ENCODE measurements at places on chromosomes 6 and 20.

DNA sequence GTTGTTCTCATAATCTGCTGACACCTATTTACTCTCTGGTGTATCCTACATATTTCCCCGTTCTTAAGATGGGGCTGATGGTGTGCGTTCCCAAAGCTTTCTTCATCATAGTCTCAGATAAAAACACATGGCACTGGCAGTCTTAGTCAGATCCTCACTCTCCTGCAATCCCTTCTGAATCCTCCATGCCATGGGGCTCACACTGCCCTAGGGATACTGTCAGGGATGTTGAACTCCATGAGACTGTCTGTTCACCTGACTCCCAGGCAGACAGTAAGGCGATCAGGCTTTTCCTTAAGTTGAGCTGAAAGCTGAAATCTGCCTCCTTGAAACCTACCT is 76.0 kb downstream of the SLX4IP start:
- no peak for DNase-seq

DNA sequence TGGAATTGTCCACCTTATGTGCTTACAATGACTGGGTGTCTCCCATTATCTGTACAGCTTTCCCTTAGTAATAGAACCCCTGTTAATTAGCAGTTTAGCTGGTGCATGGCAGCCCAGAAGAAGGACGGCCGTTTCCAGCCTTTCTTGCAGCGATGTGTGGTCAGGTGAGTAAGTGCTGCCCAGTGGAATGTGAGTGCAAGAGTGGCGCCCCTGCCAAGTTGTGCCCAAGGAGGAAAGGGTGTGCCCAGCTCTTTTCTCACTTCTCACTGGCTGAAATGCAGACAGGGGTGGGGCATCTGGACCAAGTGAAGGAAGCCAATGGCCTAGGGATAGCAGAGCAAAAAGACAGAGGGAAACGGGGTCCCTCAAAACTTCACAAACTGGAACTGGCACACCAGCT is 296.8 kb downstream of the PREX1 start:
- no peak for DNase-seq

GRCh38 chr6:3753228-3753835 is 1.8 kb upstream of the PXDC1 start:
- no peak for DNase-seq

DNA sequence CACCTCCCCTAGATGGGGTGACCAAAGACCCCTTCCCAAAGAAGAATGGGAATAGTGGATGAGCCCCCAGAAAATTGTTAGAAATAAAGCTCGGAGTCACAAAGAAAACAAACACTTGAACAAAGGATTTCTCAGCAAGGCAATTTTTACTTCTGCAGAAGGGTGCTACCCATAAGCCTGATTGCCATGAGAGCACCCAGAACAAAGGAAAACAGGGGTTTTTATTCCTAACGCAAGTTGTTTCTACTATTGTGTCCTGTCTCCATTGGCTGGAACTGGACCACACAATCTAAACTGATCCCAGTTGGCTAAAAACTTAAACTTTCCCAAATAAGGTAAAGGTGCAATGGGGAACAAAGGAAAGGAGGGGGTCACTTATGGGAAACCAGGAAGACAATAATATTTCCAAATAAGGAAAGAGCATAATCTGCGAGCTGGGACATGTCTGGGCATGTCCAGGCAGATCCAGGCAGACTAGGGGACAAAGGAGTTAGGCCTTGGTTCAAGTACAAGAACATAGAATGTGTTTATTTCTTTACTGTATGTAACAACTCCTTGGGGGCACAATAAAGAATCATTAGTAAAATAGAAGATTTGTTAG is 20.0 kb downstream of the HLA-B start:
- no peak for DNase-seq

DNA sequence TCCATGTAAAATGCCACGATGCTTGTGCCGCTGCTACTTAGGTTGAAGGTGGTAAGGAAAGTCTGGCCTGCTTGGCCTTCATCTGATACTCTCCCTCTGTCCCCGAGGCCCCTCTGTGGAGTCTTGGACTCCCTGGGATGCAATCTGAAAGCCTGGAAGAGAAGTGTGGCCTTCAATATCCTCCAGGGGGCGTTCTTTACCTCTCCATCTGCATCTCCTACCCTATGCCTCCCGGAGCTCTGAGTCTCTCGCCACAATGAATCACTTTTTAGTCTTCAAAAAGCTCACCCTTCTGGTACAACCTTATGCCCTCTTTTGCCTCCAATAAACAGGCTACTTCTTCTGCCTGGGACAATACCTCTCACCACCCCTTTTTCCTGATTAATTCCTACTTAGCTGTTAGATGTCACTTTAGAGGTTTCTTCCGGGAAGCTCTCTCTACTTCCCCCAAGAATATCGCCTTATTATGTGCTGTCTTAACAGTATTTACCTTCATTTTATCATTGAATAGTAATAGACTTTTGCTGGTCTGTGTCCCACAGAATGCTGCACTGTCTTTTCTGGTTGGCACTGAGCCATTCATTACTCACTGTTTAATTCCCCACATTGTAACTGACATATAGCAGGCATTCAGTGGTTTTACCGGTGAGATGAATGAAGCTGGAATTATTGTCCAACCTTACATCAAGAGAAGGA is 13.9 kb upstream of the ATG5 start:
- DNase-seq: peak; percentile 63

DNA sequence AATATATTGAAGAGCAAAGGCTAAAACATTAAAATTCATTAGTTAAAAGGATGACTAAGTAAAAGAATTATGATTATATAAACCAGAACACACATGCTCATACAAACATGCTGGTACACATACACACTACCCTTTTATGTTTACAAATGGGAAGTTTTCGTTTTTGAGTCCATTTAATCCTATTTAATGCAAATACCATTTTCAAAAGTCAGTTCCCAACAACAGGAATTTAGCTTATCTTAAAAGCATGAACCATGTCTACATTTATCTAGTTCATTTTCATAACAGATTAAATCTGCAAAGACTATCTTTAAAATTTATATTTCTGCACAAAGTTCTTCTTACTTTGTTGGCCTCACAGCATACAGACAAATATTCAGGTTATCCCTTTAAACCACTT is 42.5 kb downstream of the MAN1A1 start:
- no peak for DNase-seq

DNA sequence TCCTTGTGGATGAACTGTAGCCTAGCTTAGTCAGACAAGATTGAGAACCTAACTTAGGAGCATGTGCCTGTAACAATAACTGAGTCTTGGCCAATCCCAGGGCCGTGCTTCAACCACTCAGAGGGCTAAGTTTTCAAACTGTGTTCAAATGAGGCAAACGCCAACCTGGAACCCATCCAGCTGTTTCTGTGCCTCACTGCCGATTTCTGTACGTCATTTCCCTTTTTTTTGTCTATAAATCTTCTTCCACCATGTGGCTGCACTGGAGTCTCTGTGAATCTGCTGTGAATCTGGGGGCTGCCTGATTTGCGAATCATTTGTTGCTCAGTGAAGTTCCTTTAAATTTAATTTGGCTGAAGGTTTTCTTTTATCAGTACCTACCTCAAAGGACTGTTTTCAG is 115.0 kb upstream of the CHD6 start:
- no peak for DNase-seq

DNA sequence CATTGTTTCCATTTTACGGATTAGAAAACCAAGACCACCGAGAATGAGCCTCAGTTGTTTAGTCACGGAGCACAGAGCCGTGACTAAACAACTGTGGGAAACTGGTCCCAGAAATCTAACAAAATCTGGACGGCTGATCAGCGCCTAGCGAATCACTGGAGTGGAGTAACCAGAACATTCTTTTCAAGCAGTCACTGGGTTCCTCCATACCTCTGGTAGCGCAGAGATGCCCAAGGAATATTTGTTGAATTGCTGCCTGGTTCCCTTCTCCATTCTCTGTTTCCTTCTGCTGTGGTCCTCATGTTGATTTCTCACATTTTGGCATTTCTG is 62.0 kb downstream of the GPX5 start:
- no peak for DNase-seq

DNA sequence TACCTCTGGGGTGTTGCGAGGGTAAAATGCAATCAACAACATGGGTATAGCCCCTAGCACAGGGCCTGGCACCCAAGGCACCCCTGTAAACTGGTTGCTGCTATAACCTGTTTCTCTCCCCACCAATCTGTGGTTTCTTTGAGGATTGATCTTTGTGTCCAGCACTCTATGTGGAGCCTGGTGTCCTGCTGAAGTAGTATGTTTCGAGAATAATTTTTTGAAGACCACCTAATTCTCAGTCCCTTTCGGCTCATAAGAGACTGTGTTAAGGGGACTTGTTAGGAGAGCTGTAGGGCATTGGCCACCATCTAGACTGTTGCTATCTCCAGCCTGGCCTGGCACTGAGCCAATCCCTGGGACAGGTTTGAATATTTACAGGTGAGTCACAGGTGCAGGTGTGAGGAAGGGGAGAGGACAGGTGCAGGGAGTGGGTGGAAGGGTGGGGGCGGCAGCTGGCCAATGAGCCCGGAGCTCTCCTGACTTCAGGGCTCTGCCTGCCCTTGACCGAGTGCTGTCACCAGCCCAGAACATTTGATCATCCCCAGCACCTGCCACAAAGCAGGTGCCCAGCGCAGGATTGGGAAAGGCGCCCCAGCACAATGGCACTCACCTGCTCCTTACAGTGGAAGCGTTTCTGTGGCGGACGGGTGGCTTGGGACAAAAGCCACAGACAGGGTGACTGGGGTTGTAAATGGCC is 8.1 kb upstream of the C20orf144 start:
- DNase-seq: no peak

- no peak for DNase-seq
These were observed 37.1 kb upstream of the PROKR2 start for GRCh38 chr20:5353624-5354496.

DNA sequence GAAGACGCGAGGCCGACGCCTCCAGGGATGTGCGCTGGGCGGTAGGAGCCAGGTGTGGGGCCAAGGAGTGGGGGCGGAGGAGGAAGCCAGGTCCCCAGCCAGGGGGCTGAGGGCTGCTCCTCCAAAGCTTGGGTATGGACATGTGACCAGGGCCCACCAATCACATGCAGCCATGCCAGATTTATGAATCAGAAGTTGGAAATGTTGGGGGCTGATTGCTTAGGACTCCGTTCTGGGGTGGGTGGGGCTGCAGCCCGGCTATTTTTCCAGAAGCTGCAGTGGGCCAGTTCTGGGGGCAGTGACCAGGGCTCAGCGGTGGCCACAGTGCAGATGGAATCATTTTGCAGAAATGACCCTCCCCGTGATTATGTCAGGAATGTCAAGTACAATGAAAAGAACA is 96.0 kb downstream of the CEBPB start:
- DNase-seq: no peak

- DNase-seq: no peak
These were observed 168.3 kb upstream of the ECI2 start for GRCh38 chr6:4303638-4304037.

Data from CD4-positive, alpha-beta T cell treated with Interferon alpha-2 for 1 hour (primary cell).